H9 (cell line): ENCODE measurements at places on chromosomes 7 and 10.

GRCh38 chr7:12211711-12212485, 804 bp downstream of the TMEM106B start:
- H3K27ac ChIP-seq, result peak overlapping the region; percentile 19
- peaks cover 3% of the 10 kb centered on the region; the same call in 2 of the 3 replicates for H3K36me3 ChIP-seq

- no peak overlapping the region for H3K27ac ChIP-seq
- no peak for DNase-seq
- no peak overlapping the region for H3K4me3 ChIP-seq
- H3K4me1 ChIP-seq, result no peaks in the 10 kb centered on the region; the same call in 1 of the 2 replicates
Observed at GRCh38 chr7:135798095-135798494, 49.5 kb upstream of the FAM180A start.

GRCh38 chr7:70734411-70734810, 397.5 kb upstream of the GALNT17 start:
- no peaks in the 10 kb centered on the region for H3K27me3 ChIP-seq
- no peak overlapping the region for H3K27ac ChIP-seq
- peaks cover 62% of the 10 kb centered on the region for H3K36me3 ChIP-seq

GRCh38 chr7:76371396-76371795, 12.6 kb upstream of the YWHAG start:
- no peak for DNase-seq
- H3K4me3 ChIP-seq, result no peak overlapping the region
- H3K27me3 ChIP-seq, result no peaks in the 10 kb centered on the region
- no peaks in the 10 kb centered on the region for H3K36me3 ChIP-seq
- no peaks in the 10 kb centered on the region for H3K4me1 ChIP-seq

DNA sequence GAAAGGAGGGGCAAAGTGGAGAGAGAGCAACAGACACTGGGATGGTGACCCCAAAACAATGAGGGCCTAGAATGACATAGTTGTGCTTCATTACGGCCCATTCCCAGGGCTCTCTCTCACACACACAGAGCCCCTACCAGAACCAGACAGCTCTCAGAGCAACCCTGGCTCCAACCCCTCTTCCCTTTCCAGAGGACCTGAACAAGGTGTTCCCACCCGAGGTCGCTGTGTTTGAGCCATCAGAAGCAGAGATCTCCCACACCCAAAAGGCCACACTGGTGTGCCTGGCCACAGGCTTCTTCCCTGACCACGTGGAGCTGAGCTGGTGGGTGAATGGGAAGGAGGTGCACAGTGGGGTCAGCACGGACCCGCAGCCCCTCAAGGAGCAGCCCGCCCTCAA, 20.7 kb downstream of the PRSS2 start:
- peaks cover 12% of the 10 kb centered on the region; the same call in 1 of the 2 replicates for H3K4me1 ChIP-seq
- no peaks in the 10 kb centered on the region; the same call in 2 of the 3 replicates for H3K36me3 ChIP-seq
- H3K27ac ChIP-seq, result no peak overlapping the region
- no peak for DNase-seq

- H3K27ac ChIP-seq, result no peak overlapping the region
- peaks cover 4% of the 10 kb centered on the region for H3K36me3 ChIP-seq
- no peak overlapping the region for H3K4me3 ChIP-seq
- H3K4me1 ChIP-seq, result no peaks in the 10 kb centered on the region
Observed at GRCh38 chr10:11501600-11501999, 109.8 kb downstream of the USP6NL start.

GRCh38 chr7:149330914-149331567, 69.0 kb downstream of the ZNF783 start:
- H3K27ac ChIP-seq, result no peak overlapping the region
- DNase-seq, result peak; percentile 48
- H3K4me1 ChIP-seq, result no peaks in the 10 kb centered on the region
- no peak overlapping the region for H3K4me3 ChIP-seq
- no peaks in the 10 kb centered on the region for H3K27me3 ChIP-seq

DNA sequence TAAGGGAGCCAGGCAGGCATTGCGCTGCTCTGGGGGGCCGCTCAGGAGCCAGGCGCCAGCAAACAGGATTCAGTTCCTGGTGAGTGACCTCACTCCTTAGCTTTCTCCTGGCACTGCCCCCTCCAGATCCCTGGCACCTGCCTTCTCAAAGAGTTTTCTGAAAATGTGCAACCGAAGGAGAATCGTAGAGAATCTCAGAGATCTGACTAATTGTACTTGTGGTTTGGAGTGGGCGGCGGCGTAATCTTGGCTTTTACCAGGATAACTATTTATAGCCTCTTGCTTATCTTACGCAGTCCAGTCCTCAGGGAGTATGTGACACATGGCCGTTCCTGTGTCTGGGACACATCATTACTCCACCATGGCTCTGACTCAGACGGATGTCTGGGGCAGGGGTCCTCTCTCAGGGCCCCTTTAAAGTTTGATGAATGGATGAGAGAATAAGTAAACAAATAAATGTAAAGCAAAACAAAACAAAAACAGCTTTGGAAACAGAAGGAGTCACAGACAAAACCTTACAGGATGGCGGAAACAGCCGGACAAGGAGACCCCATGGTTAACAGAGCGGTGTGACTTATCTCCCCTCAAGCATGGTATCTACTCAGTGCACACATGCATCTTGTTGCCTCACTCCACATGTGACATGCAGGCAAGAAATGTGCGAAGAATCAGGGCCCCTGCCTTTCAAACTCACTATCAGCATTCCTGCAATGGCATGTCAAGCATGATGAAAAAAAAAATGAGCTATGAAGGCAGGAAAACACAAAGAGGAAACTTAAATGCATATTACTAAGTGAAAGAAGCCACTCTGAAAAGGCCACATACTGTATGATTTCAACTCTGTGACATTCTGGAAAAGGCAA, 99.7 kb downstream of the TNS3 start:
- peaks cover 15% of the 10 kb centered on the region for H3K36me3 ChIP-seq
- no peak for DNase-seq
- peaks cover 32% of the 10 kb centered on the region; the same call in 1 of the 2 replicates for H3K27me3 ChIP-seq
- H3K4me1 ChIP-seq, result peaks cover 8% of the 10 kb centered on the region; the same call in 1 of the 2 replicates
- H3K4me3 ChIP-seq, result no peak overlapping the region
- H3K27ac ChIP-seq, result no peak overlapping the region

GRCh38 chr7:17239683-17240521, 58.5 kb upstream of the AHR start:
- no peak for DNase-seq
- H3K4me1 ChIP-seq, result no peaks in the 10 kb centered on the region
- H3K27ac ChIP-seq, result no peak overlapping the region
- no peaks in the 10 kb centered on the region for H3K36me3 ChIP-seq

DNA sequence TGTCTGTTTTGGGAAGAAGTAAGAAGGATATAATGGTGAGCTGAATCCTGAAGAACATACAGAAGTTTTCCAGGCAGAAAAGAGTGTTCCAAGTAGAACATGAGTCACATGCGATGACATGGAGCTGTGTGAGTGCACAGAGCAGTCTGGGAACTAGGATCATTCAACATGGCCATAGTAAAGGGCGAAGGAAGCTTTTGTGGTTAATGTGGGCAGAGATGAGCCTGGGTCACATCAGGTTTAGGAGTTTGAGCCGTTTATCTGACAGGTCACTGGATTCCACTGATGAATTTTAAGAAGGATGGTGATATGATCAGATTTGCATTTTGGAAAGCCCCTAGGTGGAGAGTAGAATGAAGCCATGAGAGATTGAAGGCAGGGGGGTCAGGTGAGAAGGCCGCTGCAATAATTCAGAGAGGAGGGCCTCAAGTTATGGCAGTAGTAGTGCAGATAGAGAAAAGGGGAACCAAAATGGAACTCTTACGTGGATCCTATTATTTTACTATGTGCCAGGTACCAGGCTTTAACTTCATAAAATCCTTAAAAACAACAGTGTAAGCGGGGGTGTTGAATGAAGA, 171.3 kb downstream of the RNLS start:
- H3K27ac ChIP-seq, result no peak overlapping the region
- H3K4me3 ChIP-seq, result no peak overlapping the region
- H3K27me3 ChIP-seq, result no peaks in the 10 kb centered on the region
- no peaks in the 10 kb centered on the region for H3K4me1 ChIP-seq

DNA sequence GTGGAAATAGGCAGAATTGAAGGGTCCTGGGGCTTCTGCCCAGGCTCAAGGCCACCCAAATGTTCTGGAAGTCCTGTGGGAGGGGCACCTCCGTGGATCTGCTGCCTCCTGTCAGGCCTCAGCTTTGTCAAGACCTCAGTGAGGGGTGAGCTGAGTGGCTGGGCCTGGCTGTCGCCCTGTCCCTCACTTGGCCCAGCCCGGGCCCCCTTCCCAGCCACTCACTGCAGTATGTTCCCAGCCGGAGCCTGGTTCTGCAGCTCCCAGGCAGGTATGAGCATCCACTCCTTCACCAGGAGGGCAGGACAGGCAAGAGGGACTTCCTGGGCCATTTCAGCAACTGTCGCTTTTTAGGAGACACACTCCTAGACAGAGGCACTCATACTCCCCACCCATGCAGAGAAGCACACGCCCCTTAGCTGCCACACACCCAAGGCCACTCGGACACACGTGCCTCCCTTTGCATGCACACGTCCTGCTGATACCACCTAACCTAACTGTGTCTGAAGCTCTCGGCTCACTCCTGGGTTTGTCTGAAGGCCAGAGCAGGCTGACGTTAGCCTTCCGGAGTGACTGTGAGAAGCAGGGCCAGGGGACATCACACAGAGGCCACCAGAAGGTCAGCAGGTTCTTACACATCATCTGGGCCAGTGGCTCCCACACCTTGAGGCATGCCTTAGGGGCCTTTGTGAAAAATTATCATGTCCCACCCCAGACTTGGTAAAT, 72.2 kb upstream of the COL13A1 start:
- no peak for DNase-seq
- peaks cover 6% of the 10 kb centered on the region; the same call in 1 of the 2 replicates for H3K4me1 ChIP-seq
- H3K27me3 ChIP-seq, result no peaks in the 10 kb centered on the region; the same call in 1 of the 2 replicates
- H3K4me3 ChIP-seq, result no peak overlapping the region
- H3K36me3 ChIP-seq, result no peaks in the 10 kb centered on the region

- H3K4me3 ChIP-seq, result no peak overlapping the region
- H3K4me1 ChIP-seq, result no peaks in the 10 kb centered on the region
- no peak for DNase-seq
- peaks cover 26% of the 10 kb centered on the region for H3K36me3 ChIP-seq
- H3K27me3 ChIP-seq, result no peaks in the 10 kb centered on the region
Observed at GRCh38 chr7:158750702-158751101, 46.1 kb upstream of the NCAPG2 start.

- H3K36me3 ChIP-seq, result no peaks in the 10 kb centered on the region
- no peaks in the 10 kb centered on the region for H3K27me3 ChIP-seq
- no peak overlapping the region for H3K4me3 ChIP-seq
- no peak for DNase-seq
- H3K27ac ChIP-seq, result no peak overlapping the region
Observed at GRCh38 chr10:130577039-130577438, 440.8 kb downstream of the GLRX3 start.

DNA sequence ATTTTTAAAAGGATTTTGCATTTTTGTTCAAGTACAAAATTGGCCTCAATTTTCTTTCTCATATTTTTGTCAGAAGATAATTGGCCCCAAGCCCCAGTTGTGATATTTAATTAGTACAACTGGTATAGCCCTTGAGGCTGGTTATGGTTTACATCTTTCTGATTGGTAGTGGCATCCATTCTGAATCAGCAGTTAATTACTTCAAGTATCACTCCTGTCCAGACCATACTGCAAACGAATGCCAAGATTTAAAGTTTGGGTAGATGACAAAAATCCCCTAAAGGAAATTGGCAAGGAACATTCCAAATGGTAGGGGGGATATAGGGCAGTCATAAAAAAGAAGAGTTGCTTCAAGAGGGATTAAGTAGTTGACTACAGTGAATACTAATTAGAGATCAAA, 23.1 kb downstream of the MYPN start:
- no peak overlapping the region for H3K27ac ChIP-seq
- H3K4me1 ChIP-seq, result no peaks in the 10 kb centered on the region
- no peaks in the 10 kb centered on the region for H3K36me3 ChIP-seq
- DNase-seq, result no peak

GRCh38 chr10:95648138-95648537, 8.4 kb downstream of the ALDH18A1 start:
- H3K4me3 ChIP-seq, result no peak overlapping the region
- no peak overlapping the region for H3K27ac ChIP-seq
- H3K4me1 ChIP-seq, result 0 out of 2 replicates have a peak, but pooled peaks cover 2% of the 10 kb centered on the region

GRCh38 chr10:77877441-77878344, 48.9 kb downstream of the DLG5 start:
- peak overlapping the region; percentile 68 for H3K27ac ChIP-seq
- peak; percentile 93 for DNase-seq
- peaks cover 24% of the 10 kb centered on the region; the same call in 1 of the 2 replicates for H3K4me1 ChIP-seq
- H3K27me3 ChIP-seq, result no peaks in the 10 kb centered on the region
- H3K4me3 ChIP-seq, result peak overlapping the region; percentile 27

DNA sequence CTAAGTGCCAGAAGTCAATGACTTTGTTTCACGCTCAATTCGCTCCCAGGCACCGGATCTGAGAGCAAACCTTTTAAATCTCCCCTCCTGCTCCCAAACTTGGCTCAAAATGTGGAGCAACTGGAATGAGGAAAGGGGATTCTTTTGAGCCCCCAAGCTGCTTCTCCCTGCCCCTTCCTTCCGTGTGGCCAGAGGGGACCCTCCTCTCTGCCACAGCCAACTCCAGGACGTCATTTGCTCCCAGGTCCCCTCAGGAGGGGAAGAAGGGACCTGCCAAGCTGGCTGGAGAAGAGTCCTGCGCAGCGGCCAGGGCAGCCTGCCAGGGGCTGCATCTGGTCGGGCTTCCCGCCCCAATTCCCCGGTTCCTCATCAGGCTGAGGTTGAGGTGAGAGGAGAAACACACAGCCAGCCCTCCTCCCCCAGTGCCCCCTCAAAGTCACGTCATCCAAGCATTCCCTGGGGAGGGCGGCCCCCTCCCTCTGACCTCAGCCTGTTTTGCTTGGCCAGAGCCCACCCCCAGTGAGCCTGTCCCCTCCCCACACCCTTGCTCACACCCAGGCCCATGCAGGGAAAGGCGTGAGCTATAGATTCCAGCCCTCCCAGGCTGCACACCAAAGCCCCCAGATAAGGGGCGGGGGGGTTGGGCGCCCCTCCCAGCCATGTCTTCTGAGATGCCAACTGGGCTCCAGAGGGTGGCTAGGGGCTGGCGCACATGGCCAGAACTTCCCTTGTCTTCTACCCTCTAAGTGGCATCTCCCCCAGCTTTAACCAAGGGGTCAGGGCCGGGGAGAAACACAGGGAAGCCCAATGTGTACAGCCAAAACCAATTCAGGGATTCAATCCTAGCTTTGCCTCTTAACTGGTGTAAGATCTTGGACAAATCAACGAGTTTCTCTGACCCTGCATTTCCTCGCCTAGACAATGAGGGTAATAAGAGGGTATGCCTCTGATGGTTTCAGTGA, 35.0 kb downstream of the SH3PXD2A start:
- H3K4me3 ChIP-seq, result no peak overlapping the region
- H3K4me1 ChIP-seq, result no peaks in the 10 kb centered on the region

DNA sequence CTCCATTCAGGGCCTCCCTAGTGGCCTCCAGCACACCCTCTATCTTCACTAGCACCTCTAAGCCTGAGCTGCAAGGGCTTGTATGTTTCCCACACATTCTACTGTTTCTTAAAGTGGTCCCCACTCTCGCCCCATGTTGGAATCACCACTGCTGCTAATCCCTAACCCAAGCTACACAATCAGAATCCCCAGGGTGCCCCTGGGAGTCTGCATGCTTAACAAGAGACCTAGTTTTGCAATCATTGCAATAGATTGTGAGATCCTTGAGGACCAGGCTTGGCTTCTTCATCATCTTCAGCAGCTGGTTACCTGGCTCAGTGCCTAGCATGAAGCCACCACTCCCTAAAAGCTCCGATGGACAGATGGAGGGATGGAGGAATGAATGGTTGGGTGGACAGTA, 113.9 kb downstream of the MYOF start:
- H3K36me3 ChIP-seq, result no peaks in the 10 kb centered on the region; the same call in 1 of the 2 replicates
- no peak for DNase-seq
- no peak overlapping the region for H3K4me3 ChIP-seq
- peaks cover 4% of the 10 kb centered on the region; the same call in 1 of the 2 replicates for H3K4me1 ChIP-seq
